ENCODE measurements at places on chromosomes 6 and 20.

DNA sequence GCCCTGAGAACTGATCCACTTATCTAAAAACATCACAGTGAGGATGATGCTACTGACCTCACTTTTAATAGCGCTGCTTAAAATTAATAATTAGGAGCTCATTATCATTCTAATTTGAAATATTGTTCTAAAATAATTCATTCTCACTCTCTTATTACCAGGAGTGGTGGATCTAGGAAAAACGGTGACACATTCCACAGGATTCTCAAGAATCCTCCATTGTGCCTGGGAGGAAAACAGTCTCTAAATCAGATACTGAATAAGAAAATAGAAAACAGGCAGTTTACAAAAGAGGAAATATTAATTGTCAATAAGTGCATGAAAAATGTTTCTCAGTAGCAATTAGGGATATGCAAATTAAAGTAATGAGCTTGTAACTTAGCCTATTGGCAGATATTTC, 187.4 kb downstream of the TENT5A start:
- peak; percentile 37 for DNase-seq

GRCh38 chr6:32855467-32856174, 1.6 kb downstream of the PSMB9 start:
- DNase-seq, result no peak

DNA sequence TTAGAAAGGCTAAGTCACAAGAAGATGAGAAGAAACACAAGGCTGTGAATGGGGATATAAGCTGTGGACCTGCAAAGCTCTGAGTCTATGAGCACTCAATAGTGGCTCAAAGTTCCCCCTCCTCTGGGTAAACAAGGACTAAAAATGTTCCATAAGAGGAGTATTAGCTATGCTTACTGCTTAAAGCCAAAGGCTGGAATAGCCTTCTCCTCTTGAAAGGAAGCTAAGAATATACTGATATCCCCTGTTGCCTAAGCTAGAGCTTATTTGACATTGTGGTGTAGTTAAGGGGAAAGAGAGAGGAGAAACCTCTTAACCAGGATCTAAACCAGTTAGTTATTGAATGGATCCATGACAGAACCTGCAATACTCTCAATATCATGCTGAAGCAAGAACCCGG, 45.8 kb downstream of the NOL7 start:
- no peak for DNase-seq

- no peak for DNase-seq
These were observed 569.9 kb downstream of the CDH26 start for GRCh38 chr20:60528141-60528540.

GRCh38 chr6:30122515-30122914, 9.6 kb upstream of the TRIM31 start:
- no peak for DNase-seq

DNA sequence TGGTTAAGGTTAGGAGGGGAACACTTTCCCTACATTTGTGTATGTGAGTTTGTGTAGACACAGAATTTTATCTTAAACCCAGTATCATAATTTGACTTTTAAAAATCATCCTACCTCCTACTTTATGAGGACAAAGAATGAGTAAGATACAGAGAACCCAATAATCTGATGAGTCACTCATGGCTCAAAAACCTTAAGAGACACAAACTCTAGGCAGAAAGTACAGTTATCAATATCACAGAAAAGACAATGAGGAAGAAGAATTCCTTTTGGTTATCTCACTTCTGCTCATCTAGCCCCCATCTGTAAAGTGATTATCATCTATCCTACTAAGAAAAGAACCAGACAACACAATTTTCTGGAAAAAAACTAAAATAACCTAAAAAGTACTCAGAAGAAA, 87.7 kb downstream of the EPB41L2 start:
- no peak for DNase-seq

- DNase-seq, result no peak
These were observed 51.2 kb downstream of the NINL start for GRCh38 chr20:25533920-25534700.

DNA sequence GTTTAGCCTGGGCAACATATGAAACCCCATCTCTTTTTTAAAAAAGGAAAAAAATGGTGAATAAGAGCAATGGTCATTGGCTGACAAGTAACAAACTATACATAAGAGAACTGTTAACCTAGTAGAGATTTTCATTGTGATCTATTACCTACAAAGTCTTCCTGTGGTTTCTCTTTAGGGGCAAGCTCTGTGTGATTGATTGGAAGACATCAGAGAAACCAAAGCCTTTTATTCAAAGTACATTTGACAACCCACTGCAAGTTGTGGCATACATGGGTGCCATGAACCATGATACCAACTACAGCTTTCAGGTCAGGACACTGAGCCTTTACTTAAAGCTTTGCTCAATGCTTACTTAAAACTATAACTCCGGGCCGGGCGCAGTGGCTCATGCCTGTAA, 19.2 kb downstream of the MGME1 start:
- no peak for DNase-seq

DNA sequence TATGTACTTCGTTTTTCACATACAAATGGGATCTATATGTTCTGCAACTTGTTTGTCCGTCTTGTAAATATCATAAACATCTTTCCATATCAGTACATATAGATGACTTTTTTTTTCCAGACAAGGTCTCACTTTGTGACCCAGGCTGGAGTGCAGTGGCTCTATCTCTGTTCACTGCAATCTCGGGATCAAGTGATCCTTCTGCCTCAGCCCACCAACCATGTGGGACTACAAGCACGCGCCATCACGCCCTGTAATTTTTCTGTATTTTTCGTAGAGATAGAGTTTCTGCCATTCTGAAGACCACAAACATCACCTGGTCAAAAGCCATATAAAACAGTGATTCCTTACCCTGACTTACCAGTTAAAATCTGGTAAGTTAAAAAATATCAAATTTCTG, 37.7 kb upstream of the SYNCRIP start:
- no peak for DNase-seq

DNA sequence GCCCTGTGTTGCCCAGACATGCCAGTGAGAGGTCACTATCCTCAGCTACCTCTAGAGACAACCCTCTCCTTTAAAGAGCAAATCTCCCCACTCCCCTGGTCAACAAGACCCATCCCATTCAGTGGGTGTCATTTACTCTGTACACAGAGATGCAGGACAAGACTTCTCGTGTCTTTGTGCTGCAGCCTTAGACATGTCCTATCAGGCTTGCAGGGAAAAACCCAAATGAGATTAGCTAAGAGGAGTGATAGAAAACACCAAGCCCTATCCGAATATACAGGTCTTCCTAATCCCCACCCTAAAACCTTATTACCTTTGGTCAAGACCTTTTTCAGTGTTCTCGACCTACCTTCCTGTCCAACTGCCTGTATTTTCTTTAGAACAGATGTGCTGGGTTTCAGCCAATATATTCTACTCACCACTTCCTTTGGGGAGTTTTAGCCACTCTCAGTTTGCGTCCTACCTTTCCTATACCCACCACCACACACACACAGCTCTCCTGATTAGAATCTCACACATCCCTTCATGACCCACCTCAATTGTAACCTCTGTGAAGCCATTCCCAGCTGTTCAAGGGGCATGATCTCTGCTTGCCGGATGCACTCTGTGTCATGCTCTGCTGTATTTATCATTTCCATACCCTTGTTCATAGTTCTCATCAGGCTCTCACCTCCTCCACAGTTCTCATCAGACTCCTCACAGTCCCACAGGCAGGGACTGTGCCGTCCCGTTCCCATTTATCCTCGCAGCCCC, 39.7 kb downstream of the TRAM2 start:
- no peak for DNase-seq

- DNase-seq, result no peak
These were observed at the start of gene CGA for GRCh38 chr6:87095087-87095509. Gene CGA, minus strand, starts transcription at chr6:87095106. Its CDS starts 6,906 bp downstream, at chr6:87088200.

GRCh38 chr20:37353285-37353849, 7.4 kb downstream of the SRC start:
- DNase-seq, result no peak

DNA sequence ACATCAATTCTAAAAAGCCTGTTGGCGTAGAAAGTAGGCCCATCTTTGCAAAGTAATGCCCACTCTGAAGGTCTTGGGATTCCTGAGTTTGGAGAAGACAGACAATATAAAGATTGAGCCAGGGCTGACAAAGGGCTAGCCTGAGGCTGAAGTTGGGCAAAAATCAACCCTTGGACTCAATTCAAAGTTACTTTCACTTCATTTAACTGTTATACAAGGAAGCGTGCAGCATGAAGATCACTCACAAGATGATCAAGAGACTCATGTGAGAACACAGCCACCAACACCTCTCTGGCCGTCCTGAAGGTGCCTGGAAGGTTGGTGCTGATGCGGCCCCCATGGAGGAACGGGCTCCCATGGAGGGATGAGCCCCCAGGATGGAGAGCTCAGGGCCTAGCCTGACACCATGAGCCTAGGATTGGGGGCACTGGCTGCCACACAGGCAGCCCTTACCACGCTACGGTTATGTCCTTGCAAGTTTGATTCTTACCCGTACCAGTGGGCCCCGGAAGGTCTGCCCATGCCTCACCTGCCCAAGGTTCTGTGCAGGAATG, 26.6 kb downstream of the FOXC1 start:
- no peak for DNase-seq

- no peak for DNase-seq
These were observed 86.4 kb upstream of the CLDN20 start for GRCh38 chr6:155177363-155177961.

DNA sequence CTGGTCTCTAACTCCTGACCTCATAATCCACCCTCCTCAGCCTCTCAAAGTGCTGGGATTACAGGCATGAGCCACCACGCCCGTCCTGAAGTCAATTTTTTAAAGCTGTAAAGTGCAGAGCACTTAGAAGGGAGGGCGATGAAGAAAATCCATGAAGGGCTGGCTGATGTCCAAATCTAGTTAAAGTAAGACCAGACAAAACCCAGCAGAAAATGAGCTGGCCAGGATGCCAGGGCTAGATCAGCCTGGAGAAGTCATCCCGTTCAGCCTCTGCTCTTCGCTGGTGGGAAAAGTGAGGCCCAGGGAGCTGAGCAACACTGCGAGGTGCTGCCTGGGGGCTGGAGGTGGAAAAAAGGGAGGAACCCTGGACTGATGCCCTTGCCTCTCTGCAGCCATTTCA, 3.1 kb downstream of the BPIFB4 start:
- no peak for DNase-seq

DNA sequence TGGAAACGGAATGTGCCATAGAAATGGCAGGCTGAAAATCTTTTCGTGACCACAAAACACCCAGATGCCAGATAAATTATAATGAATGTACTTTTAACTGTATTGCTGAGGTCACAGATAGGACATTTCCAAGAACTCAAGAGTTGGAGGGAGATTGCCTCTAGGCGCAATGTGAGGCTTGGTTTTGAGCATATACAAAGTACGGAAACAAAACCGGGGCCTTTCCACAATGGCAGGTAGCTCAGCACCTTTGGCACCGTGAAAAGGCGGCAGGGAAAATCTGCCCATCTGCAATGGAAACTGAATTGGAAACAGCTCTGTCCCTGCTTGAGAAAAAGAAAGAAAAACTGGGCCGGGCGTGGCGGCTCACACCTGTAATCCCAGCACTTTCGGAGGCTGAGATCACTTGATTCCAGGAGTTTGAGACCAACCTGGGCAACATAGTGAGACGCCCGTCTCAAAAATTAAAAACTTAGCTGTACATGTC, 10.5 kb upstream of the C20orf144 start:
- DNase-seq, result no peak

DNA sequence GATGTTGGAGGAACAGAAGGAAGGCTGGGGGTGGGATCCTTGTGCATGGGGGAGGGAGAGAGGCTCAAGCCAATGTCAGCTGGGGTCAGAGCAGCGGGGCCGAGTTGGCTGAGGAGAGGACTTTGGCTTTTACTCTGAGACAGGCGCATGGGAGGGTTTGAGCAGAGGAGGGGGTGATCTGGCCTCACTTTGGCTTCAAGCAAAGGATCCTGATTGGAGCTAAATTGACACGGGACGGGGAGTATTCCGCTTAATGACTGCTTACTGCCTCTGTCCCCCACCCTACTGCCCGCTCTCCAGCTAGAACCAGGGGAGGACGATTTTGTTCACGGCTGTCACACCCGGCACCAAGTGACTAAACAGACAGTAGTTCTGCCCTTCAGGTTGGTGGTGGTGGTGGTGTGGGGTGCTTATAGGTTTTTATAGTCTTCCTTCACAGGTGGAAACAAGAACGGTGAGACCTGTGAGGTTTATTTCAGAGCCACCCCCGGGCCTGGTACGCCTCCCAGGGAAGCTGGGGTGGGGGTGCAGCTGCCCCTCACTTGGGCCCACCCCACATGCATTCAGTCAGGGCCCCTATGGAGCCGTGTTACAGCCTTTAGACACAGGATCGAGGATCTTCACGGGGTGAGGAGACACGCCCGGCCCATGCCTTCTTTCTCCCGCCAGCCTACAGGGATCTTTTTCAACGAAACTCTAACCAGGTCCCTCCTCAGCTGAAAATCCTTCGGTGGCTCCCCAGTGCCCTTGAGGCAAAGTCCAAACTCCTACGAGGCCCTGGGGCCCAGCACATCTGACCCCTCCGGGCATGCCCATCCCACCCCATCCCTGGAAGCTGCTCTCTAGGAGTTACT, 1.3 kb upstream of the SNAI1 start:
- no peak for DNase-seq

DNA sequence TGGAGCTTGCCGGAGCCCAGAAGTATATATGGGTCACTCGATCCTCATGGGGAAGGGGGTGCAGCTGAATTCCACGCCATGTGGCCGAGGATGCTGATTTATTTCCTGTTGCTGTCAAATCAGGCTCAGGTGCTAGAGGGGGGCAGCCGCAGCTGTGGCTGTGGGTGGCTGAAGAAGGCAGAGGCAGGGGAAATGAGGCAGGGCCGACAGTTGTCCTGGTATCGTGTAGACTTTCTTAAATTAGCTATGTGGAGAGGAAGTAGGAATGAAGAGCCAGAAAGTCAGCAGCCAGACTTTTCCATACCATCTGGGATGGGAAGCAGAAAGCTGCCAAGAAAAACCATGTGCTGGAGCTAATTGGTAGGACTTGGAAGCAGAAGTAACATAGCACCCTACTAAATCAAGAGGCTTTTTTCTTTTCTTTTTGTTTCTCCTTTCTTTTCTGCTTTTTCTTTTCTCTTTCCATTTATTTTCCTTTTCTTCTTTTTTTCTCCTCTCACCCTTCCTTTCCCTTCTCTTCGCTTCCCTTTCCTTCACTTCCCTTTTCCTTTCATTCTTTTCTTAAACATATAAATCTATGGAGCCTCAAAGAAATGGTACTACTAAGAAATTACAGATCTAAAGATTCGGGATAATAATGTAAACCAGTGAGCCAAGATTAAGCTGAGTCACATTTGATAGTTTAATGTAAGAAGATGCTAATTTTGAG, 90.6 kb upstream of the CD83 start:
- DNase-seq, result no peak

DNA sequence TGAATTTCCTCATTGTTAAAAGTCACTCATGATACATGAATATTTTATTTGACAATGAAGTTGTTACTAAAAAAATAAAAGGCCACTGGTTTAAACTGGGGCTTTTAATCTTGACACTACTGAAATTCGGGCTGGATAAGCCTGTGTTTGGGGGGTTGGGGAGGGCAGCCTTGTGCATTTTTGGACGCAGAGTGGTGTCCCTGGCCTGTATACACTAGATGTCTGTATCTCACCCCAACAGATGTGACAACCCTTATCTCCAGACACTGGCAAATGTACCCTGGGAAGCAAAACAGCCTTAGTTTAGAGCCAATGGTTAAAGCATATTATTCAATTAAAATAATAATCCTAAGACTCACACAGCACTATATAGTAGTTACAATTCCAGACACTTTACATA, 24.8 kb downstream of the MAN1A1 start:
- DNase-seq, result no peak

GRCh38 chr6:80357674-80358073, 251.2 kb downstream of the BCKDHB start:
- DNase-seq, result no peak
